ENCODE measurements at places on chromosomes 12 and 14.
A peak's percentile ranks its signal among the peaks of the same experiment; 100 is the strongest.

GRCh38 chr12:25052196-25052913, 103.5 kb upstream of the BCAT1 start:
- peak; percentile 70 for DNase-seq

- DNase-seq = no peak
These were observed 97.5 kb downstream of the PPP2R5C start for GRCh38 chr14:101858791-101859537.

GRCh38 chr14:68753690-68754089, 39.2 kb downstream of the ZFP36L1 start:
- DNase-seq = no peak

GRCh38 chr12:113000433-113000832, 22.1 kb downstream of the OAS2 start:
- DNase-seq = no peak

DNA sequence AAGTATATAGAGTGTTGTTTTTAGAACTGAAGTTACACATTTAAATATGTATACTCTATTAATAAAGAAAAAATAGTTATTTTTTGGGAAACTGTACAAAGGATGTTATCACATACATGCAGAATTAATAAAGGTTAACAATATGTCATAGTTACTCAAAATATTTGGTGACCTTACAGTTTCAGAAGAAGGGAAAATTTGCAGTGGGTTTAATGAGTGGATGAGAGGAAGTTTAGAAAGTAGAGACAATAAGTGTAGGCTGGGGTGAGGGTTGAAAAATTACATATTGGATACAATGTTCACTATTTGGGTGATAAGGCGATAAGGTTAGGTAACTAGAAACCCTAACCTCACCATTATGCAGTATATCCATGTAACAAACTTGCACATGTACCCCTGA, 13.5 kb downstream of the WNK1 start:
- DNase-seq = no peak

- DNase-seq = no peak
These were observed 108.0 kb downstream of the LIN7A start for GRCh38 chr12:80829767-80830166.

- DNase-seq = no peak
These were observed 12.7 kb downstream of the C14orf132 start for GRCh38 chr14:96051642-96052540.

- DNase-seq = no peak
These were observed 31.7 kb downstream of the GRIP1 start for GRCh38 chr12:66647034-66647691.

GRCh38 chr14:68349900-68350629, 442.8 kb downstream of the ZFP36L1 start:
- DNase-seq = no peak

- no peak for DNase-seq
These were observed 56.7 kb downstream of the MSRB3 start for GRCh38 chr12:65335021-65335714.

DNA sequence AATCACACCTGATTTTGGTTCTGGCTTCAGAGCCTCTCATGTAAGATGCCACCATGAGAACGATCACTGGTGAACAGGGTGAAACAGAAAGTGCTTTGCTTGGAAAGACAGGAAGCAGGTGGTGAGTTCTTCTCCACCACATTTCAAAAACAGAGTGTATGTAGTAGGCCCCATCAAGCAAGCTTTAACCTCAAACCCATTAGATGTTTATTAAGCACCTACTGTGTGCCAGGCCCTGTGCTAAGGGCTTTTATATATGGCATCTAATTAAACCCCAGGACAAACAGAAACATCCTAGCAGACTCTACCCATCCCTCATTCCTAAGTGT, 47.8 kb upstream of the MED13L start:
- no peak for DNase-seq

- no peak for DNase-seq
These were observed 2.0 kb downstream of the AMHR2 start for GRCh38 chr12:53425515-53426150.

DNA sequence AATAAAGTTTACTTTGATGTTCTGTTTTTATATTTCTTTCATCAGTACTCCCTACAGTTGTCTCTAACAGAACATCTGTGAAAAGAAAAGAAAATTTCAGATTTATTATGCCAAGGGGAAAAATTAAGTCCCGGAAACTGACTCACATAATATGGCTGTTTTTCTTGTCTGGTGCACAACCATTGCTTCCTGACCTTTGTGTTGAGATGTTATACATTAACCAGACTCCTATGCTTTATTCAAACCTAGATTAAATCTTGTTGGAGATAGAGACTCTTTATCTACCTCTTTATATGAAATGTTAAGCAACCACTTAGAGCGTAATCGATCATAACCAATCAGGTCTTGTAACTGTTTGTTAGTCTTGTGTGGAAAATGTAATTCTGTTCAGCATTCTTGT, 37.6 kb upstream of the BICD1 start:
- DNase-seq = no peak

- DNase-seq = no peak
These were observed 109.4 kb upstream of the HIF1A start for GRCh38 chr14:61585598-61586543.

- no peak for DNase-seq
These were observed 20.7 kb upstream of the ANAPC7 start for GRCh38 chr12:110424237-110424636.

DNA sequence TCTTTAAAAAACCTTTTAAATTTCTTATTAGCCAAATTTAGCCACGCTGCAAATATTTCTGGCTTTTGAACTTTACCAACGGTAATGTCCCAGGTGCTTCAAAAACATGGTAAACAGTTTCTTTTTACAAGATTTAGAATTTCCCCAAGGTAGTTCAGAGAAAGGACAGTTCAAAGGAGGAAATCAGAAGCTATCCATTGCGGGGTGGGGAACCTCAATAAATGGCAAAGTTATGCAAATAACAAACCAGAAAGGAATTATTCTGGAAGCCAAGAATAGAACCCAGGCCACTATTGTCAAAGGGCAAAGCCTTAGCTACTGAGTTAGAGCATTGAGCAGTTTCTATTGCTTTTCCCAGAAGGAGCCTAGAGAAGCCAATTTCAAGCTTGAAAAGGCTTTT, 62.3 kb downstream of the PDE6H start:
- no peak for DNase-seq

DNA sequence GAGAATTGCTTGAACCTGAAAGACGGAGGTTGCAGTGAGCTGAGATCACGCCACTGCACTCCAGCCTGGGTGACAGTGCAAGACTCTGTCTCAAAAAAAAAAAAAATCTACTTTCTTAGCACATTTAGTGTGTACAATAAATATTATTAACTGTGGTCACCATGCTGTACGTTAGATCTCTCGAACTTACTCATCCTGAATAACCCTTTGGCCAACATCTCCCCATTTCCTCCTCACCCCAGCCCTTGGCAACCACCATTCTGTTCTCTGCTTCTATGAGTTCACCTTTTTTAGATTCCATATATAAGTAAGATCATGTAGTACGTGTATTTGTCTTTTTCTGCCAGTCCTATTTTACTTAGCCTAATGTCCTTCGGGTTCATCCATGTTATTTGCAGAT, 13.4 kb downstream of the FUT8 start:
- DNase-seq = no peak

GRCh38 chr12:84412226-84412625, 500.4 kb downstream of the SLC6A15 start:
- DNase-seq = no peak

DNA sequence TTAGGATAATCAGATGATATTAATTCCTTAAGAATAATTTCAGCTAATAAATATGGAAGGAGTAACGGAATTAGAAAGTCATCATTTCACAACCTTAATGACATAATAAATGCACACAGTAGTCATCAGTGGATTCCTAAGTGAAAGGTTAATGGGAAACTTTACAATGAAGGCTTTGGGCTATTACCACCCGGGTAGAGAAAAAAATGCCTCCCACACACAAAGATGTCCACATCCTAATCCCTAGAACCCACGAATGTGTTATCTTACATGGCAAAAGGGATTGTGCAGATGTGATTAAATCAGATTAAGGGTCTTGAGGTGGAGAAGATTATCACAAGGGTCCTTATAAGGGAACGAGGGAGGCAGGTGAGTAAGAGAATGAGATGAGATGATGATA, 5.6 kb downstream of the TMED10 start:
- no peak for DNase-seq

GRCh38 chr12:120639771-120640721, at the start of gene CABP1:
CABP1 (plus strand) TSS chr12:120640626; CDS start chr12:120640686, 60 bp downstream.
- no peak for DNase-seq

- DNase-seq = no peak
These were observed 12.3 kb downstream of the KRT83 start for GRCh38 chr12:52308806-52309425.

GRCh38 chr12:21776175-21776574, 1.7 kb upstream of the KCNJ8 start:
- no peak for DNase-seq

DNA sequence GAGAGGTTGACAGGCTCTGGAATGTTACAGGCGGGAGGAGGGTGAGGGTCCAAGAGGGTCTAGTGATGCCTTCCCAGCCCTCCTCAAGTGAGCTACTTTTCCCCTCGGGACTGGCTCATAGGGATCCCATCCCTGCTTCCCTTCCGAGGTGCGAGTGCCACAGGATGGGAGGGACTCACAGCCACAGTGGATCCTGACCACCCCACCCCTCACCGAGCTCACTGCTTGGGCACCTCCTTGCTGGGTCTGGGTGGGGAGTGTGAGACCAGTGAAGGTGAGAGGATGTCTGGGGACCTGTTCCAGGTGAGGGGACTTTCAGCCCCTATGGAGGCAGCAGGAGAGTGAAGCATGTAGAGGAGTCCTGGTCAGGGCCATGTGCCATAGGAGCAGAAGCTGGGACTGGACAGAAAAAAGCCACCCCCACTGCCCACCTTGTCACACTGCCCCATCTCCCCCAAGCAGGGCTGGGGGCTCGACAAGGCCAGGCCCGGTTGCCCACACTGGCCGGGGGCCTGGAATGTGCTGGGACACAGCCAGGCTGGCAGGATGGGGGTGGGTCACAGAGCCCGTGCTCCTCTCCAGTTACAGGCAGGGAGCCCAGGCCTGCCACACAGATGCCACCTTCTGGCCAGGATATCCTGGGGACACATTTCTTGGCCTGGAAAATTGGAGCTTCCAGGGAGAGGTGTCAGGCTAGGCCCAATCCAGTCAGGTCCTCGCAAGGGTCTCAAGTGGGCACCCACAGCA, 1.7 kb upstream of the TNS2 start:
- DNase-seq = no peak

DNA sequence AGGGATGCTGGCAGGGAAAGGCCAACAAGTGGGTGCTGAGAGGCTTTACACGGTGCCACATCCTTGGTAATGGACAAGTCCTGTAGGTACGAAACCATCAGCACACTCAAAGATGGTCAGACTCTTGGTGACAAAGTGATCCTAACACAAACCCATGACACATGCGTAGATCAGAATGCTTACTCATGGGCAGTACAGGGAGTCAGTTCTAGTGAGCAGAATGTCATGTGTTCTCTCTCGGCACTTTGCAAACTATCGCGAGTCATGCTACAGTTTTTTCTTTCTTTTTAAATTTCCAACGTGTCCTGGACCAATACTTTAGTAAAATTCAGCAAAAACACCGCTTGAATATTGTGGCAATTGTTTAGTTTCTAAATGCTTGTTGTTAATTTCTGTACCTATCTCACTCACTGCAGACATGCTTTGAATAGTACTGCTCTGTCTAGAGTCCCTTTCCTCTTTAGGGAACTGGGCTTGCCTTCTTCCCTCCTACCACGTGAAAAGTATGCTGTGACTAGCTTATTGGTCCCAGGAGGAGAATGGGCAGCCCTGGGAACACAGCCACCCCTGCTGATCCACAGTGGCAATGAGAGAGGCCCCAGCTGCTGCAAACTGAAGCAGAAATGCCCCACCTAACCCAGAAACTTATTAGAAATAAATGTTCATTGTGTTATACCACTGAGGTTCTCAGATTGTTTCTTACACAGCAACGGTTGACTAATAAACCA, 62.4 kb downstream of the UBR7 start:
- DNase-seq = no peak

DNA sequence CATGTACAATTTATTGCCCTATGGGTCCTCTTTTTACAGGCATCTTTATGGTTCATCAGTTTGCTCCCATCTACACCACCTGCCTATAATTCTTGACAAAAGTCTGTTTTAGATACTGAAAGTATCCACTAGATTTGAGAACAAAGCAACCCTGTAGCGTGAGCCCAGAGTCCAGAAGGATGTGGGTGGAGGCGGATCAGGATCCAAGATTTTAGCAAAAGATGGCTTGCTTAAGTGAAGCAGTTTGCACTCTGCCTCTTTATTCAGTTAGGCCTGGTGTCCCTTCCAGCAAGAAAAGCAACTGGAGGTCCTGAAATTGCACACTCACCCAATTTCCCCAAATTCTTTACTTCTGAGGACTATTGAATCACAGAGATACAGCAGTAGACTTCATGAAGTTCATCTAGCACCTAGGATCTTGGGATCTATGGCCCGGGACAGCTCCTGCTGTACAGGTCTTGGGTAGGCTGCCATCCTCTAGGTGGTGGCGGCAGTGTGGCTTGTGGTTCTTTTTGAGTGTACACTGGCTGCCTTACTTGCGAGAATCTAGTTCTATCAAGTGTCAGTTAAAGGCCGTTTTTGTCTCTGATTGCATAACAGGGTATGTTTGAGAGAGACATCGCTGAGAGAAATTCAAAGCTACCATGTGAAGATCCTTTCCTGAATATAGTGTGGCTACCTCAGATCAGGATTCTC, 873.2 kb downstream of the NRXN3 start:
- DNase-seq = no peak

GRCh38 chr14:84657911-84658310, 872.0 kb upstream of the FLRT2 start:
- no peak for DNase-seq

DNA sequence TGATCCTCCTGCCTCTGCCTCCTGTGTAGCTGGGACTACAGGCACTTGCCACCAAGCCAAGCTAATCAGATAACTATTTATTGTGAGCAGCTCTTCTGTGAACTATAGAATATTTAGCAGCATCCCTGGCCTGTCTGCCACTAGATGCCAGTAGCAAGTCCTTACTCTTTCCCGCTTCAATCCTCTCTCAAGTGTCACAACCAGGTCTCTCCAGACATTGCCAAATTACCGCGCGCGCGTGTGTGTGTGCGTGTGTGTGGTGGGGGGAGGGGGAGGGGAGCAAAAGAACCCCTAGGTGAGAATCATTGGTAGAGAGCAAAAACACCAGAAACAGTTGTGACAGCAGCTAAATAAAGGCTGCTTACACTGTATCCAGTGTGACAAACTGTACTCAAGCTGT, 49.9 kb downstream of the PPP2R5E start:
- DNase-seq = no peak

DNA sequence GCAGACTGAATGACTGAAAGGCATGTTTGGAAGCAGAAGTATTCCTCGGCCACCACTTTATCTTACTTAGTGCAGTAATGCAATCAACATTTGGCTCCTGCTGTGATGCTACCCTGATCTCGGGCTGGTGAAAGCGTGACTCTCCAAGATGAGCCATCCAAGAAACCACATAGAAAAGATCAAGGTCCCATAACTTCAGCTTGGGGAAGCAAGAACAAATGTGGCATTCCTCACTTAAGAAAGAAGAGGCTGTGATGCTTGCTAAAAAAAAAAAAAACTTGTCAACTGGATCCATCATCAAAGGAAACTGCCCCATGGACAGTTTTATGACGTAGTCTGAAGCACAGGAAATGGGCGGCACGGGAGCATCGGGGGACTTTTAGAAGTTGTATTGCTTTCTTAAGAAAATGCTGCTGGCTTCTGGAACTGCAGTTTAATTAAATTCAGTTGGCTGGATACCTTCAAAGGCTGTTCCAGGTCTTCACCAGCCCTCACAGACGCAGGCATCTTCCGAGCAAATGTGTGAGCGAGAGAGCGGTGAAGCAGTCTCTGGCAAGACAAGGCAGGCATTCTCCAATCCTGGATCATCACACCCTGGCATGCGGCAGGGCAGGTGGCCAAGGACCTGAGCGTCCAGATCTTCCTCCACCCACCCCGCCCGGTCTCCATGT, 38.2 kb upstream of the MAP1LC3B2 start:
- DNase-seq = no peak
